Fibroblast of skin of right biceps (primary cell): ENCODE measurements at places on chromosomes 1 and 21.

- peak; percentile 20 for DNase-seq
These were observed 125.2 kb upstream of the PTBP2 start for GRCh38 chr1:96596226-96596922.

DNA sequence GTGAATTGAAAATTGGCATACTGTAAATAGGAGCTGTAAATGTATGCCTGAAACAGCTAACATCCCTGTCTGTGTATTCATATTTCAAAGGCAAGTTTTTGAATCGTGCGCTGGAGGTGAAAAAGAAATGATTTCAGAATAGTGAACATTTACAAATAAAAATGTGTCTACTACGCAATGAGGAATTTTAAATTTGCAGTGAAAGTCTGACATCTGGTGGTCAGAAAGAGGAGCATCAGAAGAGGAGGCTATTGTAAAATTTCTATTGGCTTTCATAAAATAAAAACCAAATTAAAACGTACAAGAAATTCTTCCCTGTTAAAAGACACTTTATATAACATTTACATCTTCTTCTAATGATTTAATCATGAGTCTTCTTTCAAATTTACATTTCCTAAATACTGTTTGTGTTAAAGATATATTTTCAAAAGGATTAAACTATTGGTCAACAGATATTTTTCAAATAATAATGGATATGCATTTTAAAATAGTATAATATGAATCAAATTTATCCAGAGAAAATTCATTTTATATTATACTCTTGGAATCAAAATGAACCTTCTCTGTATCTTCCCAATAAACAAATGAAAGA, 113.7 kb upstream of the RRP15 start:
- DNase-seq, result peak; percentile 45

DNA sequence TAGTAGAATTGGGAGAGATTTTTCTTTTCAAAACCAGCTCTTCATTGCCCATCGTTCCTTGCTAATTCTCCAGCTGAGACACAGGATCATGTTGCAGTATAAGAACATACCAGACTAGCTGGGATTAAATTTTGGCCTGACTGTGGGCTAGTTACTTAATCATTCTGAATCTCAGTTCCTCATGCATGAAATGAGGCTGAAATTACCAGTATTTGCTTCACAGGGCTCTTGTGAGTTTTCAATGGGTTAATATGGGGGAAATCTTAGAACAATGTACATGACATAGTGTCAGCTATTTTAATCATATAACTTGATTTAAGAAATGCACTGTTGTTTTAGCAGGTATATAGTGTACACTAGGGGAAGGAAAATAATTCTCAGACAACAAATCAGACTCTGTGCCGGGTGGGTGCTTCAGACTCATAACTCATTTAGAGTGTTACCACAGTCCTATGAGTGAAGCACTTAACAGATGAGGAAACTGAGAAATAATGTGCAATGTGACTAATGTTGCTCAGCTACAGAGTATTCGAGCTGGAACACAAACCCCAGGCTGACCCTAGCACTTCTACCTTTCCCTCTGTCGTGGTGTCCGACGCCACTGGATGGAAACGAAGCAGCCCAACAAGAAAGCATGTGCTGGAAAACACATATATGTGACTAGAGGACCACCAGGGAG, 137.6 kb upstream of the SGIP1 start:
- no peak for DNase-seq

DNA sequence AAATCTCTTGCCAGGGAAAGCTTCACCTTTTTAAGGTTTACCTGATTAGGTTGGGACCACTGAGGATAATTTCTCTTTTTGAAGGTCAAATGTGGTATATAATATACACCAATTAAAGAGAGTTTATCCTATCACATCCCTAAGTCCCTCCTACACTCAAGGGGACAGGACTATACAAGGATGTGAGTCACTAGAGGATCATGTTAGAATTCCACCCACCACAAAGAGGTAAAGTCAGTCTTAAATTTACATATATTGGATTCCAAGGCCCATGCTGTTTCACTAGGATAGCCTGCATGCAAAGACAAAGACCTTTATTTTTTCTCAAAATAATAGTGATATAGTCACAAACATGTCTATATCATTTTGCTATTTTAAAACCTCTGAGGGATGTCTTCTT, 164.4 kb downstream of the GIPC2 start:
- DNase-seq, result peak; percentile 48

DNA sequence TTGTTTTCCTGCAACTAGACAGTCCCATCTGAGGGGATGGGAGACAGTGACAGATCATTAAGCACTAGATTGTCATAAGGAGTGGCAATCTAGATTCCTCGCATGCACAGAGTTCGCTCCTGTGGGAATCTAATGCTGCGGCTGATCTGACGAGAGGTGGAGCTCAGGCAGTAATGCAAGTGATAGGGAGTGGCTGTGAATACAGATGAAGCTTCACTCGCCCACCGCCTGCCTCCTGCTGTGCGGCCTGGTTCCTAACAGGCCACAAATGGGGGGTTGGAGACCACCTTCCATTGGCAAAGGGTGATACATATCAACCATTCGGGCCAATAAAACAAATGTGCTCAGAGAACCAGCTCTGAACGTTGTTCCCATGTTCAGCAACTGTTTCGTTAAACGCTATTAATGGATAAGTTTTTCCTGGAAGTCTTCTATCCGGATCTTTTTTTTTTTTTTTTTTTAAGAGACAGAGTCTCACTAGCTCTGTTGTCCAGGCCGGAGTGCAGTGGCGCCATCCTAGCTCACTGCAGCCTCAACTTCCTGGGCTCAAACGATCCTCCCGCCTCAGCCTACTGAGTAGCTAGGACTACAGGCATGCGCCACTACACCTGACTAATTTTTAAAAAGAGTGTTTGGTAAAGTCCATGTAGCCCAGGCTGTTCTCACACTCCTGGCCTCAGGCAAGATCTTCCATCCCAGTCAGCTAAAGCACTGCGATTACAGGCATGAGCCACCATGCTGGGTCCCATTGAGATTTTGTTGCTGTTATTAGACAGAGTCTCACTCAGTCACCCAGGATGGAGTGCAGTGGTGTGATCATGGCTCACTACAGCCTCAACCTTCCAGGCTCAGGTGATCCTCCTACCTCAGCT, 8.7 kb upstream of the RSRP1 start:
- DNase-seq, result no peak

DNA sequence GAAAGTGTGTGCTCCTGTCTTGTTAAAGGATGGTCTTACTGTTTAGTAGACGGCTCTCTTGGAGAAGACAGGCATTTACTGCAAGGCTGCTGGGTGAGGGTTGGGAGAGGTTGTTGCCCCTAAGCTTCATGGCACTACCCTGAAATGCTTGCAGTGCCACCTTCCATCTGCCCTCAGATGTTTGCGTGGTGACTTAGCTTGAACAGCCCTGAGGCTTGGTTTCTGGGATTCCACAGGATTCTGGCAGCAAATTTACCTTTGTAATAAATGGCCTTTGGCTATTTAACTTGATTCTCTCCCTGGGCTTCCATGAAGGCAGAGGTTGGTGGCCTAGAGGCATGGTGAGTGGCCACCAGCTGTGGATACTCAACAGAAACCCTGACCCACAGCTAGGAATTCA, 11.6 kb downstream of the MTARC1 start:
- no peak for DNase-seq

DNA sequence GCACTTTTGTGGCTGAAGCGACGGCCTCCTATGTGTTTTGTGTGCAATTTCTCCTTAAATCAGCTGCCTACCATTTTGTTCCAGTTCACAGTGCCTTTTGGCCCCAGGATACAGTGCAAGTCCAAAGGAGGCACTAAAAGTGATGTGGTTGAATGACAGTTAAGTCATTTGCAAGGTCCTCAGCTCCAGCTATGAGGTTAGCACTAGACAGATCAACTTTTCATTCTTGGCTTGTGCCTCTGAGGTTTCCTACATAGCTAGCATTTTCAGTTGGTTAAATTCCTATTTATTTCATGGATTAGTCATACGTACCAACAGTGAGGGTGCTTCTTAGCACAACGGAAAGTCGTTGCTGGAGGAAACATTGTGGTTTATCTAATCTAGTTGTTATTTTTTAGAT, 59.3 kb upstream of the NTPCR start:
- DNase-seq, result peak; percentile 92

DNA sequence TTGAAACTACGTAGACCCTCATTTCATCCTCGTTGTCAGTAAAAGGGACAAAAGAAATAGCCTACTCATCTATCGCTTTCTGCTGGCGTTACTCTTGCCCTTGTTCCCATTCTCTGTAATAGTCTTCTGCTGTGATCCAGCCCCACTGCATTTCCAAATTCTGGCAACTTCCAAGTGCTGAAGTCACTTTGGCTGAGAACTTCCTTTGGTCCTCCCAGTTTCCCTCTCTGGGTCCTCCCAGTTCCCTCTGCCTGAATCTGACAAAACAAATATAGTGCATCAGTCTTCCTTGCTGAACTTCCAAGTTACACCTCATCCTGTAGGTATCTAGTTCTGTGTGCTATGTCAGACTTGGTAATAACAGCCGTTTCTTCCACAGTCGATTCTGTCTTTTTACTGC, 47.0 kb upstream of the PLA2G4A start:
- DNase-seq, result peak; percentile 10

DNA sequence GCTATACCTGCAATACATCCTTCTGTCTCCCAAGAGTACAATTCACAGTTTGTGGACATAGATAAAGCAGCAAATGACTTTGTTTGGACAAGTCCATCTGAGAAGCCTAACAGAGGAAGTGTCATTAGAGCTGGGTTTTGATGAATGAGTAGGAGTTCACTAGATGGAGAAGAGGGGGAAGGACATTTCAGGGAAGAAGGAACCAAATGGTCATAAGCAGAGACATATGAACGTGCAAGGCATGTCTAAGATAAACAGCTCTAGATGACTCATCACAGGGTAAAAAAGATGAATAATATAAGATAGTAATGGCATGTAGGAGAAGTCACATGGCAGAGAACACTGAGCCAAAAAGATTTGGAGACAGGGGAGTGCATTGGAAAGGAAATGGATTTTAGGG, 54.5 kb downstream of the HMGB4 start:
- DNase-seq, result peak; percentile 86

GRCh38 chr1:51444534-51445192, 74.4 kb downstream of the EPS15 start:
- DNase-seq, result no peak

DNA sequence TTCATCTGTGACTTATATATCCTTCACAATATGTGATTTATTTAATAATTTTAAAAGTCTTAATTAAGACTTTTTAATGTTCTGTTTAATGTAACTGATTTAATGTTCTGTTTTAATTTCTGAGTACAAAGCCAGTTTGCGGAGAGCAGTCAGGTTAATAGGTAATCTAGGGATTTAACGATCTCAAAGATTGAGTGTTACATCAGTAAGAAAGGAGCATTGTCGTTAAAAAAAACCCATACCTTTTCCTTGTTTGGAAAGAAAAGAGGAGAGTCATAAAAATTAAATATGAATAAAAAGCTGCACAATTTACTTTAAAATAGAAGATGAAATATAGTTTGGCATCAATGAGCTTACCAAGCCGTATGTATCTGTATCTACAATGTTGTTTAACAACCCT, 621.4 kb downstream of the KIF26B start:
- DNase-seq, result no peak

- DNase-seq, result peak; percentile 95
These were observed 67.1 kb downstream of the HIVEP3 start for GRCh38 chr1:41851589-41851988.

DNA sequence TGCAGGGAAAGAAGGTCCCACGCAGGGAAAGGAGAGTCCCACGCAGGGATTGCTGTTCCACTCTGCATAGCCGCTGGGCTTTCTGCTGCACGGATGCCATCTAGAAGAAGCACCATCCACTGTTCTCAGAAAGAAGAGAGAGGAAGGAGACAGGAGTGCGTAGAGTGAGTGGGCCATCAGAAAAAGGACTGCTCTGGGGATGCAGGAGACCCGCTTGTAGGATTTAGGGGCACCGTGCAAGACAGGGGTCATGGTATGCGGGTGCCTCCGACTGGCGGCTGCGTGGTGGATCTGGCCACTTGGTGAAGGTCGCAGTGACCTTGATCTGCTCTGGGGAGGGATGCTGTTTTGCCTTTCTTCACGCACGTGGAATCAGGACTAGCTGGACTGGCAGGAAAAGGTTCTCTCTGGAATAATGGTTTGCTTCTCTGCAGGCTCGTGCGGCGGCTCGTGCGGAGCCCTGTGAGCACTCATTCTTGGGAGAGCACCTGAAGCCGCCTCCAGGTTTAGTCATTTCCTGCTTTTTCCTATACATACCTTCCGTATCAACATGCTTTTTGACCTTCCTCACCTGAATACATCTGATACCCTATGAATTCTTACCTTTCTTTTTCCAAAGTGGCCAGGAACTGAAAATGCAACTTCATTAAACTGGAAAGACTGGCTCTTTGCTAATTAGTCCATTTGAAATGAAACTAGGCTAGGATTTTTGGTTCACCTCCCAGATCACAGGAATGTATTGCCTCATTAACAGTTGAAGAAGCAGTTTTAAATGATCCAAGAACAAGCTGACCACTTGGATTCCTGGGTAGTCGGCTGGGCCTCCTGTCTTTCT, 181.6 kb downstream of the KIF26B start:
- no peak for DNase-seq

DNA sequence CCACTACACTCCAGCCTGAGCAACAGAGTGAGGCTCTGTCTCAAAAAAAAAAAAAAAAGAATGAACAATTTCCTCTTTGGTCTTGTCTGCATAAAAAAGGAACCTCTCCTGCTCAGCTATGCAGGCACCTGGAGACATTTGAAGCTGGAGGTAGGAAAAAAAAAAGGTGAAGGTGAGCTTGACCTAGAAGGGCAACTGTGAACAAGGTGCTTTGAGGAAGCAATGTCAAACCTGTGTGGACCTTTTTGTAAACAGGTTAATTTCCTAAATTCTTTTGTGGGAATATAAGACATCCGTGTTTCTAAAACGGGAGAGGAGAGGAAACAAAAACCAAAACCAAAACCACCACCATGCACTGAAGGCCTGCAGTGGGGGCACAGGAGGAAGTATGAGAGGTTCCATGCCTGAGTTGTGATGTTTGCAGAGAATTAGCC, 77.5 kb downstream of the SLC45A1 start:
- no peak for DNase-seq
